CD8-positive, alpha-beta T cell (primary cell): ENCODE measurements at places on chromosomes 3 and 15. TPM values are rescaled to one million over a fixed set of nuclear protein-coding genes. Genes with fewer than 3 reads are reported as not detected.

DNA sequence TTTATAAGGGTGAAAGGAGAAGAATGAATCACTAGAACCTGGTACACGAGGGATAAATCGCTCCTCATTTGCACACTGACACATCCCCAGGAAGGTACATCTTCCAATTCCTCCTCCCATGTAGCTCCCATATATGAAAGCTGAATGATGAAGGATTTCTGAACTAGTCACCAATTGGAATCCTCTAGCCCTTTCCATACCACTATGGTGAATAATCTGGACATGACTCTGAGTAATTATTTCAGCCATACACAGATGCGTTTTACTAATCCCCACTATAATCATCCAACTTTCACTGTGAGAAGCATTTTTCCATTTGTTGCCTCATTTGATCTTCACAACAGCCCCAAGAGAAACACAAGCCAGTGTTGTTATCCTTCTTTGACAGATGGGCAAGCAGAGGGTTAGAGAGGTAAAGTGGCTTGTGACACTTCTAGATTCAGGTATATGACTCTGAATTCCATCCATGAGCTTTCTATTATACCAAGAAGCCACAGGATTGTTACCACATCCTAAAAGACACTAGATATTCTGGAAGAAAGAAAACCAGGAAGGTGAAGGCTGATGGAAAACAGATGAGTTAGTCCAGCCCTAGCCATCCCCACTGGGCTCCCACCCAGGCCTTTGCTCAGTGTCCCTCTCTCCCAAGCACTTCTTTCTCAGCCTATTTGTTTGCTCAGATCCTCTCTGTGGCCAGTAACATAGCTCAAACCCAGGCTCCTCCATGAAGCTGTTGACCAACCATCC lies 22.2 kb upstream of the BCL6 start:
- DNase-seq, result no peak

THOC7 gene
- total RNA-seq, result 25.5 TPM

- DNase-seq, result no peak
Observed at GRCh38 chr15:89963301-89964231, 37.6 kb upstream of the ZNF710 start.

- DNase-seq, result no peak
Observed at GRCh38 chr3:13713396-13713795, 164.5 kb downstream of the FBLN2 start.

DNA sequence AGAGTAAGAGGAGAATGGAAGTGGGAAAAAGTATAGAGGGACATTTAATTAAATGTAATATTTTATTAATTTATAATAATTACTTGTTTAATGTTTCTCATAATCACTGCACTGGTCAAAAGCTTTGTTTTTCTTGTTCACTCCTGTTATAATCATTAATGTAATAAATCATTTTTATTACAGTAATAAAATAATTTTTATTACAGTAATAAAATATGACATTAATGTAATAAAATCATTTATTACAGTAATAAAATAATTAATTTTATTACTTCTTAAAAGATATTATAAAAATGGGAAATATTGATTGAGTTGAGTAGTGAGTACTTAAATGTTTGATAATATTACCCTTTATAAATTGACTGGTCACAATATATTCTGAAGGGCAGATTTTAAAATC lies 181.1 kb upstream of the SOX2 start:
- DNase-seq, result no peak

DNA sequence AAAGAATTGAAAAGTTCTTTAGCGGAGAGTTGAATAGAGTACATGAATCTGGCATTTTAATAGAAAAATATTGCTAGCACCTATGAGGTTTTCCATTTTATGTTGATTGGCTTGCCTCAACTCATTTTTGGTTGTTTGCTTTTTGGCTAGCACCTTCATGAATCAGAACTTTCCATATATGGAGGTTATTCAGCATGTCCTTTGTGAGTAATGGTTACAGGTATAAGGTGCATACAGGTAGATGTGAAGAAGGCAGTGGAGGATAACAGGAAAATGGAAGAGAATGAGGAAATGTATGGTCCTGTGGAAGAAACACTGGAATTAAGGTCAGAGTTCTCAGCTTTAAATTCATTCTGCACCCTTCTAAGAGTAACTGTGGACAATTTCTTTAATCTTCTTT lies 98.1 kb upstream of the GBE1 start:
- no peak for DNase-seq

DNA sequence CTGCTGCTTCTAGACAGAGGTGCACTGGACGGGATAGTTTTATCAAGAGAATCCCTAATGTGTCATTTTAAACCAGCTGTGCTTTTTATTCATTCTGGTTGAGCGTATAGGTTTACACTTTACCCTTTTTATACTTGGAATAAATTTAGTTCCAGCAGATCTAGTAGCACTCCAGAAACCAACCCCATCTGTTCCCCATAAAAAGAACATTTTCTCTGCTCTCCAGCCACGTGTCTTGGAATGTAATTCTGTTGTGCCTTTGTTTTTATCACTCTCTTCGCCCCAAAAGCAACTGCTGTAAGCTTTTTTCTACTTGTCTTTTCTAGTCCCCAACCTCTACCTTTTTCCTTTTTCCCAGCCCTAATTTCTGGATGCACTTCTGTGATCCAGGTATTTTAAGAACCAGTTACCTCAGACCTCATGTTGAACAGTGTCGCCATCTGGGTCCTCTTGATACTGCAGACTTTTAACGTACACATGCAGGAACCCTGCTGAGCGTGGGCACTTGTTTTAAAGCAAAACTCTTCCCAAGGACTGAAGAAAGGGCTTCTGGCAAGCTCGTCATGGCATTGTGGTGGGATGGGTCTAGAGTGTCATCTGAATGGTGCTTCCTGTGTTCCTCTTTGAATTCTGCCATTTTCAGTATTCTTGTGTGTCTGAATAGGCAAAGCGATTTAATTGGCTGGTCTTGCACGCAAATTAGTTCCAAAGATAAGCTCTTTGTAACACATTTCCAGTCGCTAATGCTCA lies 5.7 kb upstream of the EXOG start:
- no peak for DNase-seq
